Endodermal cell (in vitro differentiated cells): ENCODE measurements at places on chromosomes 3 and 15. TPM values are rescaled to one million over a fixed set of nuclear protein-coding genes. Genes with fewer than 3 reads are reported as not detected.

- no peak for DNase-seq
These were observed 328.8 kb downstream of the PTPRG start for GRCh38 chr3:61890167-61890566.

PLAAT1 gene
- total RNA-seq = 4.4 and 4.9 TPM in 2 replicates

DNA sequence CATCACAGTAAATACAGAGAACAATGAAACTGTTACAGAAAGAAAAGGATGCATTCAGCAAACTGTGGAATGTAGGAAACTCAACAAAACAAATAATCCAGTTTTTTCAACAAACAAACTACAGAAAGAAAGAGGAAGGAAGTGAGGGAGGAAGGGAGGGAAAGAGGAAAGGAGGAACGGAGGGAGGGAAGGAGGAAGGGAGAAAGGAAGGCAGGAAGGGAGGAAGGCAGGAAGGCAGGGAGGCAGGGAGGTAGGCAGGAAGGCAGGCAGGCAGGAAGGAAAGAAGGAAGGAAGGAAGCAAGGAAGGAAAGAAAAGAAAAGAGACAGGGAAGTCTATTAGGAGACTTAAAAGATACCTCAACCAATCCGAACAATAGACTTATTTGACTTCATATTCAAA, 135.7 kb downstream of the EFHB start:
- DNase-seq = no peak

- no peak for DNase-seq
These were observed 142.8 kb upstream of the PEX5L start for GRCh38 chr3:180179562-180179961.

- DNase-seq = no peak
These were observed 104.4 kb downstream of the HERC1 start for GRCh38 chr15:63729115-63729884.

DNA sequence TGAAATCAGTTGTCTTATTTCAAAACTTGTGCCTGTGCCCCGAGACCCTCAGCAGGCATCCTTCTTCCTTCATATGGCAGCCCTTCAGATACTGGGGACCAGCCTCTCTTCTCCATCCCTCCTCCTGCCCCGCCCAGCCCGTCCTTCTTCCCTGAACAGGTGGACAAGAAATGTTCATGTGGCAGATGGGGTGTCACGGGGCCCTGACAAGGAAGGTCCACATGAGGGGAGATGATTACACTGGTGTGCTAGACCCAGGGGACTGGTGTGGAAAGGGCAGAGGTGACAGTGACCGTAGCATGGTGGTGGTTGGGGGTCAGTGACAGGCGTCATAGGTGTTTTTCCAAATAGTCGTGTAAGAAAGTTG, 150.9 kb downstream of the CHDH start:
- DNase-seq = no peak

DNA sequence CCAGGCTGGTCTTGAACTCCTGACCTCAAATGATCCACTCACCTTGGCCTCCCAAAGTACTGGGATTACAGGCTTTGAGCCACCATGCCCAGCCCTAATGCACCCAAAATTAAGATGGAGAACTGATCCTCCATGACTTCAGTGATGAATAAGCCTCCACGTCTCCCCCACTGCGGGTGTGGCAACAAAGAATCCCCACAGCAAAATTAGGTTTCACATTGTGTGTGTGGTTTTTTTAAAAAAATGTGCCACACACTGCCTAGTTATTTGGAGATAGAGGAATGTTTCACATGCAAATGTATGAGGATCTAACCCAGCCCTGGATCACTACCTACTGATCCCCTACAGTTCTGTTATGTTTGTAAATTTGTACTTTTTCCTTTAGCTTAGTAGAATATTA, 17.3 kb downstream of the HDAC11 start:
- no peak for DNase-seq

- no peak for DNase-seq
These were observed 2.8 kb downstream of the GLCE start for GRCh38 chr15:69163141-69163669.

DNA sequence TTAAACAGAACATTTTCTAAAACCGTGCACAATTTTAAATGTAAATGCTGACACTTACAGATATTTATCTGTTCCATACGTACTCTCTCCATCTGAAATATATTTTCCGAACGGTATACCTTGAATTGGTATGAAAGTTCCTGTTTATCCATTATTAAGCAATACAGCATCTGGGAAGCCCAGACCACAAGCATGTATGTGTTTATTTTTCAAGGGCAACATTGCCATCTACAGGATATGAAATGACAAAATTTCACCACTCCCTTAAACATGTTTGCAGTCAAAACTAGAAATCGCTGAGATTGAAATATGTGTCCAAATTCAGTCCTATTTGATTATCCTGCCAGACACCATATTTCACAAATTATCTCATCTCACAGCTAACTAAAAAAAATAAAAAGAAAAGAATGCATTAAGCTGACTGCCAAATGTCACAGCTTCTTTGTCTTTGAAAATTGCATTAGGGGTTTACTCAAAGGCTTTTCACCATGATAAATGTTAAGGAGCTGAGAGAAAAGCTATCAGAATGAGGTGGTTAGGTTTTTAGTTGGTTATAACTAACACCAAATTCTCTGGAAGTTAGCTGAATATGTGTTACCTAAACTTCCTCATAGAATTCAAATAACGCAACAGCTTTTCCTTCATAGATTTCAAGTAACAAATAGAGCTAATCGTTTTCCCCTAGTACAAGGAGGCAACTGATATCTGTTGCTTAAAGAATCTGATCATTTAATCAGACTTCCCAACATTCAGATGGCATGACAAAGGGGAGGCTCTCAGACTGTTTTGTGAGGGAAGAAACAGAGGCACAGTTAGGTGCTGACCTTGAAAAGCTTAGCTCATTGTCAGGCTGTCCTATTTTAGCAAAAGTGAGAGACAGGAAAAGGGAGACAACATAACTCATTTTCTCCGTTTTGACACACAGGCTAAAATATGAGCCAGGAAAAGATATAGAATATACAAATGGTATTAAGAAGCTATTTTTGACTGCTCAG, 533.1 kb downstream of the TBL1XR1 start:
- DNase-seq = no peak

DNA sequence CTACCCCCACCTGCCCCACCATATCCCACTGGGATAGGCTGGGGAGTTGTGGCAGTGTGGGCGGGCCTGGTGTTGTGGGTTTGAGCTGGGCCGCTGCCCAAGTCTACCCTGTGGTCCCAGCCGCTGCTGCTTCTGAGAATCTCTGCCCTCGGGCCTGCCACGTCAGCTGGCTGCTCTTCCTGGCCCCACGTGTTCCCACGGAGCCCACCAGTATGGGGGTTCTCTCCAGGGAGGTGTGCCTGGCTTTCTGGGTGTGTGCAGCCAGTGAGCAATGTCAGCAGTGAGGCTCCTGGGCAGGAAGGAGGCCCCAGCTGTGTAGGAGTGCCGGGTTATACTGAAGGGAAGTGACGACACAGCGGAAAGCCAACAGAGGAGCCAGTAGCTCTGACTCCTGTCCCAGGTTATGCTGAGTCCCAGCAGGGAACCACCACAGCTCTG, 10.5 kb downstream of the GNAI2 start:
- peak; percentile 87 for DNase-seq

DNA sequence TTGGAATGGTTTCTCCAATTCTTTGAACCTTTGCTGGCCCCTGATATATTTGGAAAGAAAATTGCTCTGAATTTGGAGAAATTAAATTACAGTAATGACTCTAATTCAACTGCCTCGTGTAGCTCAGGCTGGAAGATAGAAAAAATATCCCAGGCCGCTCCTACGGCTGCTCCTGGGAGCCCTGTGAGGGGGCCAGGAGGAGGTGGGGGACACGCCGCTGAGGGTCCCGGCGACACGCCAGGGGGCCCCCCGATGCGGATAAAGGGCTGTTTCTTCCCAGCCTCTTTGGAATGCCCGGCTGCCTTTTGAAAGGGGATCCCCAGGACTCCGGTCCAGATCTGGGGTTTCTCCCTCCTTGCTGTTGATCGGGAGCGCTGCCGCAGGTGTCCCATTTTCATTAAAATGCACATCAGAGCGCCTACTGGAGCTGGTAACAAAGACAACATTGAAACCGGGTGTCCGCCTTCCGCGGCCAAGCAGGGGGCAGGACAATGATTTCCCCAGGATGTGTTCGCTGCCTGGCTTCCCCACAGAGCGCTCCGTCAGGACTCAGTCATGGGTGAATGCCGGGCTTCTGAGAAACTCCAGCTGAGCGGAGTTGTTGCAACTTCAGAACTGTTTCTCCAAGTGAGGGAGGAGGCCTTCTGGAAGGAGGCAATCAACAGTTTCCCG, 200.1 kb upstream of the KBTBD8 start:
- DNase-seq = peak; percentile 82

GRCh38 chr15:66729331-66729951, 27.4 kb downstream of the SMAD6 start:
- DNase-seq = no peak

- DNase-seq = no peak
These were observed 9.2 kb upstream of the HES1 start for GRCh38 chr3:194126790-194127189.

DNA sequence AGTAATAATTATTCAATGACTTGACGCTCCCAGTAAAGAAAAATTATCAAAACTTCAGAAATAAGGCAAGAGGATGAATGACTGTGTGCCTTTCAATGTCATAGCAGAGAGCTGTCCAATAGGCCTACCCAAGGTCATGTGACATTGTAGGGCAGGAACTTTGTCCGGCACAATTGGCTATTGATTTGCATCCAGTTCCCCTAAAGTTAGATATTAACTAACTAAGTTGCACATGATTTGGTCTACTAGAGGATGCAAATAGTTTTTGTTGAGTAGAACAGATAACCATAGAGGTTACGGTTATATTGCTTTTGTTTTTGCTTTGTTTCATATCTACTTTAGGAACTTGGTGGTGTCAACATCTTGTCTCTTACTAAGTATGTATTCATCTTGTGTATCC, 127.9 kb upstream of the PFN2 start:
- DNase-seq = no peak

CISH gene
- total RNA-seq = 1.6 and 2.0 TPM in 2 replicates

HGD gene
- total RNA-seq = not detected in 3 replicates

DNA sequence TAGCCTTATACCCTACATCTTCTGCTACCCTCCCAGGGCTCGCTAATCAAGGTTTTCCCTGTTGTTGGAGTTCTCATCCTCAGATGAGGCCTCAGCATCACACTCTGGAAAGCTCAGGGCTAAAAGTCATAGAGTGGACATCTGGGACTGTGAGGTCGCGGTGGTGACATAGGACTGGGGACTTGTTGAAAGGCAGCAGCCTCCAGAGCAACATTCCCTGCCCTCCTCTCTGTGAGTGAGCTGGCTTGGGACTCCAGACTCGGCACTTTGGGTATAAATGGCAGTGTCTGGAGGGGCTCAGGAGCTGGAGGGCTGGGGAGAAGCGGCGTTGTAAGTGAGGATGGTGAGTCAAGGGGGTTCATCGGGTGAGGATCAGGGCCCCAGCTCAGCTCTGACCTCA, 2.7 kb downstream of the CA12 start:
- no peak for DNase-seq

DNA sequence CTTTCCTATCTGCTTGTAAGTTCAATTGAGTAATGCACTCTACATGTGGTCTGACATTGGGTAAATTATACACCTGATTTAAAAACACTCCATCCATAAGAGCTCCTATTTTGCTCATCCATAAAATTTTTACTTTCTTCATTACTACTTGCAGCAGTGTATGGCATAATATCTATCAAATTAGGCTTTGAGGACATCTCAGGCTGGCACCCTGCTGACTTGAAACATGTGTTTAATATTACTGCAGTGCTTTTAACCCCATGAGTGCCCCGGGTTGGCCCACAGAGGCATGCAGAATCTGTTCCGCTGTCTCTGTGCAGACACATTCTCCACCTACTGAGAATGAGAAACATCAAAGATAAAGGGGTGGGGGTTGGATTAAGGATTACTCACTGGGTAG, 249.9 kb upstream of the DNAJC19 start:
- no peak for DNase-seq

GRCh38 chr3:185341616-185342458, 21.1 kb upstream of the MAP3K13 start:
- DNase-seq = no peak

DNA sequence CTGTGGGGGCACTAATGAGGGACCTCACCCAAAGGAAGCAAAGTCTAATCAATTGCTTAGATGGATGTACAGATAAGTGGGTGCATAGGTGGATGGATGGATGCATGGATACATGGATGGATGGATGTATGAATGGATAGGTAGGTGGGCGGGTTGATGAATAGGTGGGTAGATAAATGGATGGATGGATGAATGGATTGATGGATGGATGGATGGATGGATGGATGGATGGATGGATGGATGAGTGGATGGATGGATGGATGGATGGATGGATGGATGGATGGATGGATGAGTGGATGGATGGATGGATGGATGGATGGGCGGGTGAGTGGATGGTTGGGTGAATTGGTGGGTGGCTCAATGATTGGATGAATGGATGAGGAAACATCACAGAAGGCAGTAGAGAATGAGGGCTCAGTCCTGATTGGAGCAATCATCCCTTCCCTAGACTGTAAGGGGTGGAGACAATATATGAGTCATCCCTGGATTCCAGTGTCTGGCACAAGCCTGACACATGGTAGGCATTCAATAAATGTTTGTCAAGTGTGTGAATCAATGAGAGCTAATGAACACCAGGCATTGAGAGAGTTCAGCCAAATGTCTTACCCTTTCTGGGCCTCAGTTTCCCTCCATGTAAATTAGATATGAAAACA, 40.4 kb upstream of the PXYLP1 start:
- DNase-seq = no peak

GOLGA8T gene
- 0.46 to 0.58 TPM in 2 of 3 replicates, not detected in the other for total RNA-seq

DNA sequence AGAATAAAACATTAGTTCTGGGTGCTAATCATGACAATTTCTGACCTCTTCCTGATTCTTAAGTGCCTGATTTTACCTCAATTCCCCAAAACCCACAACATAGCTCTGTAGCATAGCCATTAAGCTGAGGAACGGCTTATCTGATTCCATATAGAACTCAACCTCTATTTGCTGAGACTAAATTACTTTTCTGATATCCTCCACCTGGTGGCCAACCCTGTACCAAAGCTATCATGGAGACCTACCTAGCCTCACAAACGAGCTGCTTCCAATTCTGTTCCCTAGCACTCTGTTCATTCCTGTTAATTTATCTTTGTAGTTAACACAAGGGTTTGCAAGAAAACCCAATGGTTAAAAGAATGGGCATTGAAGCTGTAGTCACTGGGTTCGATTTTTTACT, 245.2 kb downstream of the PLOD2 start:
- peak; percentile 45 for DNase-seq

- no peak for DNase-seq
These were observed 303.4 kb upstream of the DNAJC19 start for GRCh38 chr3:181292984-181293383.

GRCh38 chr3:48267782-48268181, 26.9 kb downstream of the ZNF589 start:
- no peak for DNase-seq

- no peak for DNase-seq
These were observed 61.2 kb upstream of the CTNNB1 start for GRCh38 chr3:41138146-41138545.

- no peak for DNase-seq
These were observed 229.0 kb upstream of the SLCO3A1 start for GRCh38 chr15:91624353-91624968.

GRCh38 chr3:159884661-159885402, 103.8 kb upstream of the IL12A start:
- no peak for DNase-seq
